Ammon's horn (tissue), 1 donor: ENCODE measurements at places on chromosomes 3 and 15.
A peak's percentile ranks its signal among the peaks of the same experiment; 100 is the strongest.

GRCh38 chr3:195236076-195236798 is 34.7 kb downstream of the XXYLT1 start:
- DNase-seq, result no peak

GRCh38 chr3:43755516-43756200 is 64.9 kb downstream of the ABHD5 start:
- DNase-seq, result peak; percentile 23

DNA sequence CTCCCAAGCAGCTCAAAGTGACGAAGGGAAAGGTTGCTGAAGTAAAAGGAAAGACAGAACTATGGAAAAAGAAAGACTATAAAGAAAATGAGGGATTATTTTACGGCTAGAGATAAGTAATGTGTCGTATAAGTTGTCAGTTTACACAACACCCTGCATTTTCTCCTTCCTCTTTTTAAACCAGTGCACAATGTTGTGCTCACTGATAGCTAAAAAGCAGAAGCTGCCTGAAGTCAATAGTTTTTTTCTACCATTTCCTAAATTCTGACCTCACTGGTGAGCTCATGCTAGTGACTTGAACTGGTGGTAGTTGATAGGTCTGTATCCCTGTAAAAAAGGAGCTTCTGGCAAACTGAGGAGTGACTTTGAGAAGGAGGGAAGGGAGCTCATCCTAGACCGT is 368.6 kb upstream of the GBE1 start:
- peak; percentile 34 for DNase-seq

- peak; percentile 75 for DNase-seq
These were observed at the start of gene NTRK3 for GRCh38 chr15:88256279-88257230. Gene NTRK3 (minus strand): TSS chr15:88256739. CDS start chr15:88256153, 586 bp downstream.

DNA sequence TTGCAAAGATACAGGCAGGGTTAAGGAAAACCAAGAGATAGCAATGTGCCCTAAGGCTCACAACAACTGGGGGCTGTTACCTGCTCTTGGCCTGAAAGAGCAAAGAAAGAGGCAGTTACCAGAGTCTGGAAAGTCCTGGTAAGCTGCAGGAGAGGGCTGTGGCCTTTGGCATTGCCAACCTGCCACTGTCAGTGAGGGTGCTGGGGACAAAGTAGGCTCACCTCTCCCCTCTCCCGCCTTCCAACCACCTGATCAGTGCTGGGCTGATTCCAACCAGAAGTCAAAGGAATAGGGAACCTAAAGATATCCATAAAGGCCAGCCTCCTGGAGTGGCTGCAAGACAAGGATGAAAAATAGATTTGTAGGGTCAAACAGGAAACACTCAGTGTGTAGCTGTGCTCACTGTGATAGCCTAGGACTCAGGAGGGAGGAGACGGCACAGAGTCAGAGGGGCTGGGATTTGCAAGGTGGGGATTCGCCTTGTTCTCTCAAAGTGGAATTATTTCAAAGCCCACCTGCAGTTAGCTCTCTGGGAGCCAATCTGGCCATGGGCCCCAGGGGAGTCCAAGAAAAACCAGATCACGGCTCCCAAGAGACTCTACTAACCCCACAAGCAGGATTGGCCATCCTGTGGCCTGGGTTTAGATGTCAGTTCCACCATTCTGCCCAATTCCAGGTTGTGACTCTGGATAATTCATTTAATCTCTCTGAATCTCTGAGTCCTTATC is 204.0 kb upstream of the BCL6 start:
- no peak for DNase-seq

- DNase-seq, result no peak
These were observed 51.0 kb downstream of the CHDH start for GRCh38 chr3:53795176-53795575.

GRCh38 chr3:192091831-192092230 is 630.9 kb downstream of the PYDC2 start:
- no peak for DNase-seq
